ENCODE measurements at places on chromosomes 1 and 21.

- no peak for DNase-seq
These were observed 189.8 kb upstream of the LYPLAL1 start for GRCh38 chr1:218983848-218984247.

GRCh38 chr1:59415881-59416280 lies 119.0 kb downstream of the FGGY start:
- DNase-seq, result no peak

DNA sequence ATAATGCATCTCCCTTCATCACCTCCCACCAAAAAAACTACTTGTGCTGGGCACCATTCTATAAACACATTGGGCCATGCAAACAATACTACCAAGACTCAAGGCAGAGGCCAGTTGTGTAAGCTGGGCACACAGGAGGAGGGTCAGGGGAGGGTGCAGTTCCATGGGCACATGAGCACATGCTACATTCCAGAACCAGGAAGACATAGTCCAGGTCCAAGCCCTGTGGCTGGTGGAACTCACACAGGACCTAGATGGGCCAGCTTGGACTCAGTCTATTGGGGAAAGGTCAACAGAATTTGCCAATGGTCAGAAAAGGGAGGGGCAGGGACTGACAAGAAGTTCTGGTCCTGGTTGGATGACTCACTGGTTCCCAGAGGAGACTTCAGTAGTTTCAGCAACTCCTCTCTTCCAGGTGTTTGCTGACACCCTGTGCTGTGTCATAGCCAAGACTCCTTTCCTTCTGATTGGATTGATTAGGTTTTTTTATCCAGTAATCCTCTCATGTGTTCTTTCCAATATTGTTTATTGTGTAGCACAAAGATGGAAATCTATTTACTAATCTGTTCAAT lies 249.7 kb downstream of the C1orf94 start:
- DNase-seq, result no peak

- DNase-seq, result no peak
These were observed 156.5 kb downstream of the PEX14 start for GRCh38 chr1:10631121-10631810.

DNA sequence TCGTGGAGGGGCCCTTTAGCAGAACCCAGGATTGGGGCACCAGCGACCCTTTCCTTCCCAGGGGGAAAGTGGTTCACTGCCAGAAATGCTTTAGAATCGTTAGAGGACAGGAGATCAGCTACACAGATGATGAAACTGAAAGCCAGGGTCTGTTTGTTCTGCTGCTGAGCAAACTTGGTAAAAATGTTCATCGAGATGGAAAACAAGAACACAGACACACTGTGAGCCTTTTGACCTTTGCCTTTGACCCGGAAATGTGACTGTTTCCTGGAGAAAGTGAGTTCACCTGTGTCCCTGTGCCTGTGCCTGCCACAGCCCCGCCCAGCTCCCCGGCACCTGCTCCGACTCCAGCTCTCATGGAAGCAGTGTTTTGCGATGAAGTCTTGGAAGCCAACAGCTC lies 234.3 kb downstream of the CAMTA1 start:
- no peak for DNase-seq

GRCh38 chr1:3730543-3731247 lies 21.6 kb upstream of the CCDC27 start:
- DNase-seq, result no peak

- DNase-seq, result no peak
These were observed 30.3 kb upstream of the CEP350 start for GRCh38 chr1:179924268-179924667.

- no peak for DNase-seq
These were observed 55.1 kb downstream of the KIF26B start for GRCh38 chr1:245209658-245210435.

DNA sequence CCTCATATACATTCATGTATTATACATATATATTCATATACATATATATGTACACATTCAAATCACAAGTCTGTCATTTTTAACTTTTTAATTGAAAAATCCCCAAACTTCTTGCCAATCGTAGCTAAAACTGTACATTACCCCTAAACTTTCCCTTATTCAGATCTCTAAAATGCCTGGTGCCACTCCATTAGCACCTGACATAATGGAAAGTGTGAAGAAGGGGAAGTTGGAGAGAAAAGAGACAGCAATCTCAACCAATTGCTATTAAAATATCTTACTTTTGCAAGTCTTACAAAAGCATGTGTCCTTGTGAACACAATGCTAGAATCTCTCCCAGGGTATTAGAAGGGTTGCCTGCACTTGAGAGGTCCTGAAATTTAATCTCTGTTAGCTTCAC lies 22.7 kb upstream of the PRKACB start:
- DNase-seq, result no peak

DNA sequence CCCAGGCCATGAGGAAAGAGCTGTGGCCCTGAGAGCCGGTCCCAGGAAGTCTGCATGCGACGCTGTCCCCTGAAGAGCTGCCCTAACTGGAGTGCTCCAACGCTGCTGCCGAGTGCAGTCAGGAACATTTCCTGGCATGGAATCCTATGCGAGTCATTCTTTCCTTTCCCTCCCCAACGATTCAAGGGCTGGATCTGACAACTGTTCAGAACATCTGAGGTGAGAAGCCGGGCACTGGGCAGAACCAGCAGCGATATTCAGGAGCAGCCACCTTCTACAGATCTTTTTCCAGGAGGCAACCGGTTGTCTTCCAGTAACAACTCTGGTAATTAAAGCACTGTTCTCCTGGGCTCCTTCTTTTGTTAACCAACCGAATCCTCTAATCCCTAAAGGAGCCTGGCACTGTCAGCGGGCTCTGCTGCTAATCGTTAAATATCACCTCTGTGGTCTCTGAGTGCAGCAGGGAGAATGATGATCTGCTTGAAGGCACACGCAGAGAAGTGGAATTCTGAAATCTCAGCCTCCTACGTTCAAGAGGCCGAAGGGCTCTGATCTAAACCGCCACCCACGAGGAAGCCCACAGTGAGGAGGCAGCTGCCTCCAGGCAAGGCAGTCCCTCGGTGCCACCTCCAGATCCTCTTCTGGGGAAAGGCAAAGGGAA lies 55.8 kb downstream of the SLC45A1 start:
- DNase-seq, result no peak

DNA sequence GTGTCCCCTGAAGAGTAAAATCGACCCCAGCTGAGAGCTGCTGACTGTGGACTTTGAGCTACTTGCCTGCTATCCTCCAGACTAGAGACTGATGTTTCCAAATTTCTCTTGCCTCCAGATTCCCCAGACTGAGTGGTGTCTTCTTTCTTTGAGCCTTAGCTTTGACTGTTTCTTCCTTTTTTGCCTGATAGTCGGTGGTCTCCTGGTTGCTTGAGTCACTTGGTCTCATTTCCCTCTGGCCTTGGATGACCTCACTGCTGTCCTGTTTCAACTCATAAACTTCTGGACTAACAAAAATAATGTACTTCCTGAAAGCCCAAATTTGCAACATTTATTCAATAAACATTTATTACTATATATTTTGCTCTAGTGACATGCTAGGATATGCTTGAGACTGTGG lies 52.9 kb upstream of the DIPK1A start:
- DNase-seq, result no peak

- DNase-seq, result no peak
These were observed 278.1 kb downstream of the AJAP1 start for GRCh38 chr1:4932311-4933030.

Data from activated CD8-positive, alpha-beta memory T cell treated with anti-CD3 and anti-CD28 coated beads, Interleukin-2, amount 10 ng/mL, durations not matched to agents 7 days and 5 days (primary cell).